ENCODE measurements at places on chromosomes 12 and 14.

- no peak for DNase-seq
These were observed 235.2 kb downstream of the CHST11 start for GRCh38 chr12:104691721-104692556.

DNA sequence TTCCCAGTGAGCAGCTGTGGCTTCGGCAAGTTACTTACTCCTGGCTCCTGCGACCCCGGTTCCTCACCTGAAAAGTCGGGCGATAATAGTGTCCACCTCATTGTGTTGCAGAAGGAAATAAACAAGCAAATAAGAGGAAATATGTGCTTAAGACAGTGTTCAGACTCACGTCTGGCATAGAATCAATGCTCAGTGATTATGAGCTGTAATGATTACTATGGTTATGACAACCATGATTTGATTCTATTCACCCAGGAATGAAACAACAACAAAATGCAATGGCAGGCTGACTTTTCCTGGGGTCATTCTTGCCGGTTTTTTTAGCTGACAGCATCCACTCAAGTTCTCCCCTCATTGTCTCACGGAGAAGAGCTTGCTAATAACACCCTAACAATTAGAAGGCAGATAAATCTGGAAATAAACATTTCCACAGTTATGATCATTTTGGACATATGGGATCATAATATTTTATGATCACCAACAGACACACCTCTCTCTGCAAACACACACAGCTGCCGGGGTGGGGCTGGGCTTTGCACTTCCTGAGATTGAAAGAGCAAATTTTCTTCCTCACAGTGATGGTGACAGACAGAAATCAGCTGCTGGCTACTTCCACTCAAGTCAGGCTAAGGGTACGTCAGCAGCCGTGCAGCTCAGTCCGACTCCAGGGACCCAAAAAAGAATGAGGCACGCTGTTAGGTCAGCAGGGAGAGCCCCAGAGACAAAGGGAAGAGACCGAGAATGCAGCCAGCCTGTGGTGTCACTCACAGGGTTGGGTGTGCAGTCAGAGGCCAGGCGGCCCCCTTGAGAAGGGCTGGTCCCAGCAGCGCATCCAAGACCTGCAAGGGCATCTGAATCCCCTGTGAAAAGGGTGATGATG is 158.0 kb downstream of the RIMBP2 start:
- no peak for DNase-seq

- DNase-seq: peak; percentile 81
These were observed at the start of gene CDH24 for GRCh38 chr14:23056956-23057756. Gene CDH24, minus strand, starts transcription at chr14:23057520. Its CDS starts 1,787 bp downstream, at chr14:23055733.

DNA sequence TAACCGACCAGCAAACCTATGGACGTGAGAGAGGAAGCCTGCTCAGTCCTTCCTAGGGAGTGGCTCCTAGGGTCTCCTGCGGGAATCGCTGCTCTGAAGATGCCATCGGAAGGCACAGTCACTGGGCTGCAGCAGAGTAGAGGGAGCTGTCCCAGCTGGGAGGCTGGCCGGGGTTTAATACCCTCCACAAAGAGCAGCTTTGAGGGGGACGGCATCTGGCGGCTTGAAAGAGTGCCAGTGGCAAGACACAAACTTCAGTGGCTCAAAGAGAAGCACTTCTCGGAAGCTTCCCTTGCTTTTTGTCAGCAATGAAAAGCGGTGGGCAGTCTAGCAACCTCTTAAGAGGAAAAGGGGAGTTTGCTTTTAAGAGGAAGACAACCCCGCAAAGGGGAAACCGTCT is 114.6 kb downstream of the TMEM132C start:
- DNase-seq: no peak

- DNase-seq: no peak
These were observed 95.3 kb upstream of the SLC35F4 start for GRCh38 chr14:57960946-57961785.

DNA sequence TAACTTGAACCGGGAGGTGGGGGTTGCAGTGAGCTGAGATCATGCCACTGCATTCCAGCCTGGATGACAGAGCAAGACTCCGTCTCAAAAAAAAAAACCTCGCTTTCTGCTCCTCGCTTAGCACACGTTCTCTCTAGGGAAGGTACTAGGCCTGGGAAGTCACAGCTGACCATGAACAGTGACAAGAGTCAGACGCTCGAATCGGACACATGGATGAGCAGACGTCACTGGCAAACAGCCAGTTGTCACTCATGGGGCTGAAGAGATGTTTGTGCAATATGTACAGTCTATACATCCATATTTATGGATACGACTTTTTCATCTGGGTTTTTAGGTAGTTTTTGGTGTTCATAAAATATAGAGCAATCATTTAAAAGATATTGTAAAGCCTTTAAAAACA is 19.4 kb downstream of the TCHP start:
- no peak for DNase-seq

GRCh38 chr14:67525389-67525788 is 7.7 kb upstream of the PLEKHH1 start:
- no peak for DNase-seq

DNA sequence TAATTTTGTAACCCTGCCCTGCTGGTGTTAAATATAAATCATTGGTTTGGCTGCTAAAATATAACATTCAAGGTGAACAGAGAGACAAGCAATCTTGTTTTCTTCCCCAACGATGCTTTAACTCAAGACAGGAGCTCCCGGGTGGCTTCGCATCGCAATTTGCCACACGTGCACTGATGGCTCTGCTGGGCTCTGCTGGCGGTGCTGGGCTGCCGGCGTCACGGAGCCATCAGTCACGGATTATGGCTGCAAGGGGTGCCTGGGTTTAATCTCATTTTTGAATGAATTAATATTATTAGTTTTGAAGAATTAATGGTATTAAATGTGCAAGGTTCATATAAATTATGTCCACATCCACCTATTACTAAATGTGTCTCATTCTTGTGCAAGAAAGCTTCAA is 44.9 kb upstream of the TMEM260 start:
- DNase-seq: no peak

DNA sequence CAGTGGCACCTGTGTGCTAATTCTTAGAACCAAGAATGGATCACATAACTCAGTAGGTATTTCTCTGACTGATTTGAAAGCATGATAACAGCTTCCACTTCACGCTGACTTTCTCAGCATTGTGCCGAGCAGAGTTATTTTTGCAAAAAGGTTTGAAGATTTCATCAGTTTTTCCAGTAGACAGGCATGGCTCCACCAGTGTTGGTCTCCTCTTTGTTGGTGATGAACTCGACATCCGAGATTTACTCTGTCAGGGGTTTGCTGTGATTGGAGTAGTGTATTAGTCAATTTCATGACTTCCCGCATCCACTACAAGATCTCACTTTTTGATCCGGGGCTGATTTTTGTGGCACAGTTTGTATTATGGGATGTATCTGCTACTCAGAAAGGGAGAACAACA is 85.3 kb downstream of the PRKCH start:
- DNase-seq: peak; percentile 59

- no peak for DNase-seq
These were observed 13.1 kb upstream of the SIVA1 start for GRCh38 chr14:104739546-104740516.

GRCh38 chr12:39779768-39780340 is 160.3 kb upstream of the ABCD2 start:
- DNase-seq: no peak

- DNase-seq: no peak
These were observed 16.6 kb downstream of the SYNDIG1L start for GRCh38 chr14:74409441-74409840.

DNA sequence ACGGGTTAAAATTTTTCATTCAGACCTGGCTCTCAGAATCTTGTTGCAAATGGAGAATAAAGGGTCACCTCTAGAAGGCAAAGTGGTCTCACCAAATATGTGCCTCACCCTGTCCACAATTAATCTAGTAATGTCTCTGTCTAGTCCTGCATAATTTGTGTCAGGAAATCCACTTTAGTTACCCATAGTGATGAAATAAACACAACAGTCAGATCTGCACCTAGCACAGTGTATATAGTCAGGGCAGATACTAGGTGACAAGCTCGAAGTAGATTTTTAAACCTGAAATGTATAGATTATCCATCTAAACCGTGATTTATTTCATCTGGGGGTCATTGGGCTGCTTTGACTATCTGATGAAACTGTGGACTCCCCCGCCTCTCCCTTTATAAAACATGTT is 15.9 kb upstream of the FLVCR2 start:
- no peak for DNase-seq

- no peak for DNase-seq
These were observed 114.0 kb downstream of the KLHL28 start for GRCh38 chr14:44847526-44848309.

- DNase-seq: peak; percentile 69
These were observed 101.9 kb downstream of the RIN3 start for GRCh38 chr14:92615451-92615850.

DNA sequence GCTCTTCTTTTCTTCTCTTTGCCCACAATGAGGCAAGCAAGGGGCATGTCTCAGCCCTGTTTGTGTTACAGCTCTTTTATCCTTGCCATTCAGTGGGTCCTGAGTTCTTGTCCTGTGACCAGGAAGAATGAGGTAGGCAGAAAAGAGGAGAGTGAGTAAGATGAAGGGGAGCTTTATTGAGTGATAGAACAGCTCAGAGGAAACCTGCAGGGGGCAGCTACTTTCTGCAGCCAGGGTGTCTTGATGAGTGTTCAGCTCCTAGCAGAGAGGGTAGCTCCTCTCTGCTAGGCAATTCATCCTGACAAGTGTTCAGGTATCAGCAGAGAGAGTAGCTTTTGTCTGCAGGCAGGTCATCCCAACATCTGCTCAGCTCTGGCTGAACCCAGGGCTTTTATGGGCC is 41.0 kb downstream of the HSD17B6 start:
- no peak for DNase-seq

- no peak for DNase-seq
These were observed 10.8 kb upstream of the PLEKHH1 start for GRCh38 chr14:67522270-67522669.

DNA sequence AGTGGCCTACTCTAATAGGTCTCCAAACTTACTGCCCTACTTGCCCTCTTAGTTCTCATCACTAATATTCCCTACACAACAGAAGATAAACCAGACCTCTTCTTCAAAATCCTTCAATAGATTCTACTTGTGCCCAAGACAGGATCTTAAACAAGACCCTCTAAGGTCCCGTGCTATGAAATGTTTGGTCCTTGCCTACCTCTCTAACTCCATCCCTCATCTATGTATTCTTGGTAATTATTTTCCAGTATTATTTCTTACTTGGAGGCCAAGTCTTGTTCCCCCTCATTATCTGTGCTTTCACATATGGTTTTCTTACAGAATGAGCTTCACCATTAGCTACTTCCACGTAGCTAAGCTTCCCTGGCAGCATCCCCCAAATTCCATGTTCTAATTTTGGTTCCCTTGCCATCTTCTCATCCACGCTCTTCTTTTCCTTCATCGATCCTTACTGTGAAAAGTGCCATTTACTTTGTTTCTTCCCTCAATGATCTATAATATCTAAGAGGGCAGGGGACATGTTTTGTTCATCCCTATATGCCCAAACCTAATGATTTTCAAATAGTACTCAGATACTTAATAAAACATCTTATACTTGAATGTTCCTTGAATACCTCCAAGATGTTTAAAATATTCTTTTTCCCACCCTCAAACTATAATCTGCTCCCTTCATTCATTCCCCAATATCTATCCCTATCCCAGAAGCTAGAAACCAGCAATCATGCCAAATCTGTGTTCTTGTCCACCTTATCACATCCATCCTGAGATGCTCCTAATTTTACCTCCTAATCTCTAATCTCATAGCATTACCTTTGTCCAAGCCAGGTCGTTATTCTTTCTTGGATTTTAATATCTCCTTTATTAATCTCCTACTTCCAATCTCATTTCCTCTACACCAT is 10.1 kb downstream of the HNRNPC start:
- no peak for DNase-seq

Measured in DND-41 (cell line).